Liver (tissue), 10 donors: ENCODE measurements at places on chromosomes 3 and 15.

- no peak for DNase-seq
Observed at GRCh38 chr3:26668171-26668570, 45.6 kb downstream of the LRRC3B start.

DNA sequence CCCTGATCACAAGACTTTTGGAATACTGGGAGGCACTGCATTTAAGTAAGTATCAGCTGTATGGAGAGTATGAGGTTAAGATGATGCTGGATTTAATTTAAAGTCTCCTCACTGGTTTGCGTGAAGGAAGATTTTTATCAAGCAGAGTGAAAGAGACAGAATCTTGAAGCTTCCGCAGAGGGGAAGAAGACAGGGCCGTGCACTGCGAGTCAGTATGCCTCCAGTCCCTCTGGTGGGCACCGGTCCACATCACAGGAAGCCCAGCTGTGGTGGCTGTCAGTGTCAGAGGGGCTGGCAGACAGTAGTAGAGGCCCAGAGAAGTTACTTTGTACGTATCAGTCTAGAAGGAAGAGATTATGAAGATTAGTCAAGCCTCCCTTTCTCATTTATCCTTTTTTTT, 379.0 kb upstream of the TPRG1 start:
- no peak for DNase-seq

GRCh38 chr15:40247406-40247971, 8.6 kb downstream of the PAK6 start:
- no peak for DNase-seq

DNA sequence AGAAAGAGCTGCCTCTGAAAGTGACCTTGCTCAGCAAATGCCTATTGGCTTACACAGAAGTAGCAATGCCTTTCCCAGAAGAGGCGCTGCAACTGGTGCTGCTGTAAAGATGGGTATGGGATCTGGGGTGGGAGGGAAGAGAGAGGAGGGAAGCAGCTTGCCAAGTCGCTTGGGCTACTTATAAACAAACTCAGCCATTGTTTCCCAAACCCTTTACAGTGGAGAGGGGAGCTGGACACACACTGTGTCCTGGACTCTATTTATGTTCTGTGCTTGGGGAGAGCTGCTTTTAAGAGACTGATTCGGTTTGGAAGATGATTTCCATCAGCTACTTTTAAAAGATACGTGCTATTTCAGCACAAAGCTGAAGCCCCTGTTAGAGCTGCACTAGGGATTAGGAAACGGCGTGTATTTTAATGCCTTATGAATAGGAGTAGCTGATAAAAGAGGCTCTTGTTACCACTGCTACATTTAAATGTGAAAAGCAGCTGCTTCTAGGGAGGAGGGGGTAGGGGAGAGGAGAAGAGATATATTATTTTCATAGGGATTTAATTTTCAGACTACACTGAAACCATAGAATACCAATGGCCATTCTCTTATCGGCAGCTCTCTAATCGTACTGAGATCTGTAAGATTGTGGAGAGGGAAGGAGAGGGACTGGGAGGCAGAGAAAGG, 440.6 kb downstream of the MCTP2 start:
- DNase-seq: no peak
